ENCODE measurements at places on chromosomes 5 and 9.

GRCh38 chr5:137205231-137206027 is 293.7 kb downstream of the SPOCK1 start:
- no peak for DNase-seq

DNA sequence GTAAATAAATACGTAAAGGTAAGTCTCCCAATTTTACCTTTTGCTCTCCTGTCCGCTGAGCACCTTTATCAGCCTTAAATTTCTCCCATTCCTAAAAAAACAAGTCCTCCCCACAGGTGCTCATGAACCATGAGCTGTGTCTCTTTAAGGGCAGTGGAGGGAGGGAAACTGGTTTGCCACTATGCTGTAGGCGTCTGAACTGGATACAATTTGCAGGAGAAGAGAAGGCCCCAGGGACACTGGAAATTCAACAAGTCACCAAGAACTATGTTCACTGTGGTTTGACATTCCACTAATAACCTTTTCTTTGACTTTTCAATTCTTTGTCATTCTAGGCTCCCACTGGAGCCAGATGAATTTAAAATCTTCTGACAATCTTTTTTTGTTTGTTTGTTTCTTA is 72.2 kb downstream of the LHFPL2 start:
- no peak for DNase-seq

GRCh38 chr9:80320480-80320879 is 748.7 kb downstream of the TLE4 start:
- no peak for DNase-seq

GRCh38 chr9:135690836-135691570 is 8.3 kb downstream of the SOHLH1 start:
- DNase-seq, result no peak

DNA sequence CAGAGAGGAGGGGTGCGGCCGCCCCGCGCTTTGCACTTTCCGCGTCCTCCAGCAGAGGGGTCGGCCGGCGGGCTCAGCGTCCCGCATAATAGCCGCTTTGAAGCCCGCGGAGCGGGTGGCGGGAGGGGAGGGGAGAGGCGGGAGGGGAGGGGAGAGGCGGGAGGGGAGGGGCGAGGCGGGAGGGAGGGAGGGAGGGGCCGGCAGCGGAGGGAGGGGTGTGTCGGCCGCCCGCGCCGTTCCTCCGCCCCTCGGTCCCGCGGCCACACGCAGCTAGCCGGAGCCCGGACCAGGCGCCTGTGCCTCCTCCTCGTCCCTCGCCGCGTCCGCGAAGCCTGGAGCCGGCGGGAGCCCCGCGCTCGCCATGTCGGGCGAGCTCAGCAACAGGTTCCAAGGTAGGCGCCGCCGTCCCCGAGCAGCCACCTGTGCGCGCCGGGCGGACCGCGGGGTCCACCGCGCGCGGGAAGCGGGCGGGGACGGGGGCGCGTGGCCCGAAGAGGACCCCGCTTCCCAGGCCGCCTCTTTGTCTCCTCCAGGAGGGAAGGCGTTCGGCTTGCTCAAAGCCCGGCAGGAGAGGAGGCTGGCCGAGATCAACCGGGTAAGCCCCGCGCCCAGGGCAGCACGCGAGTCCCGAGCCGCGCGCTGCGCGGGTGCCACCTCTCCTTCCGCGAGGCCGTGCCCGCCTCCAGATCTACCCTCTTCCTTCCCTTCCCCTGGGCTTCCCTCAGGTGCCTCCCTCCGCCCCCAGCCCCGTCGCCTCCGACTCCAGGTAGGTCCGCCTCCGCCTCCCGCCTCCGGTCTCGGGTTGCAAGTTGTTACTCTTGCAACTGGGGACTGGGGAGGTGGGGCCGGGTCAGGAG is at the start of gene AIF1L:
TSS of gene AIF1L (plus strand) at position 263 of the 857 bp plus-strand sequence. CDS start at position 362, 99 bp downstream.
- peak; percentile 9 for DNase-seq

- DNase-seq, result peak; percentile 77
Measured at GRCh38 chr9:71909887-71910649, 925 bp downstream of the ABHD17B start.

GRCh38 chr9:79408200-79408599 is 163.6 kb upstream of the TLE4 start:
- no peak for DNase-seq

- DNase-seq, result peak; percentile 88
Measured at GRCh38 chr5:133962801-133963476, 5.5 kb downstream of the C5orf15 start.

DNA sequence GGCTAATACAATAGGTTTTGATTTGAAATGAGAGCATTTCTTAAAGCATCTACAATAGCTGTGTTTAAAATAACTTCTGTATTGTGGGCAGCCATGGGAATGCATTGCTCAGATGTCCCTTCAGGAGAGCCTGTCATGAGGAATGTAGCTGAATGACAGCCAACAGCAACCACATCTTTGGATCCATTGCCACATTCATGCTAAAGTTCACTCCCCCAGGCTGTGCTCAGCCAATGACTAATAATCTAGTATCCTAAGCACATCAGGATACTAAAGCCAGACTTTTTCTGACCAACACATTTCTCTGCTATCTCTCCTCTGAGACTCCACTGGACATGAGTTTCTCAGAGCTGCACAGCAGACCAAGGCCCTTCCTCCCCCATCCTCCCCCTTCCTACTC is 45.5 kb downstream of the HTR1A start:
- DNase-seq, result no peak

DNA sequence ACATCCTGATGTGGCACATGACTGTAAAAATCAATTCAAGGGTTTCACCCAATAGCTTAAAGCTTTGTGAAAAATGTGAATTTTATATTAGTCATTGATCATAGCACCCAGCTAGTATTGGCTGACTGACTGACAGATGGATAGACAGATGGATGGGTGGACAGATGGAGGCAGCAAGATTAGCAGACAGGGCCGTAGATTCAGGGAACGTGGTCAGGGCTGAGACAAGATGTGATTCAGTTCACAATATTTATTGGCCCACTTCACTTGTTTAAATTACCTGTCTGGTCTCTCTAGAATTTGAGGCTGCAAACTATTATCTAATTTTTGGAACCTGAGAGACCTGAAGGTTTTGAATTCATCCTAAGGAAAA is 12.0 kb upstream of the PCSK5 start:
- DNase-seq, result no peak

GRCh38 chr9:137037035-137037434 is 5.1 kb upstream of the FUT7 start:
- DNase-seq, result no peak

- DNase-seq, result no peak
Measured at GRCh38 chr9:133578524-133579441, 30.4 kb downstream of the FAM163B start.

GRCh38 chr9:137478962-137479861 is 20.1 kb upstream of the NSMF start:
- DNase-seq, result no peak

DNA sequence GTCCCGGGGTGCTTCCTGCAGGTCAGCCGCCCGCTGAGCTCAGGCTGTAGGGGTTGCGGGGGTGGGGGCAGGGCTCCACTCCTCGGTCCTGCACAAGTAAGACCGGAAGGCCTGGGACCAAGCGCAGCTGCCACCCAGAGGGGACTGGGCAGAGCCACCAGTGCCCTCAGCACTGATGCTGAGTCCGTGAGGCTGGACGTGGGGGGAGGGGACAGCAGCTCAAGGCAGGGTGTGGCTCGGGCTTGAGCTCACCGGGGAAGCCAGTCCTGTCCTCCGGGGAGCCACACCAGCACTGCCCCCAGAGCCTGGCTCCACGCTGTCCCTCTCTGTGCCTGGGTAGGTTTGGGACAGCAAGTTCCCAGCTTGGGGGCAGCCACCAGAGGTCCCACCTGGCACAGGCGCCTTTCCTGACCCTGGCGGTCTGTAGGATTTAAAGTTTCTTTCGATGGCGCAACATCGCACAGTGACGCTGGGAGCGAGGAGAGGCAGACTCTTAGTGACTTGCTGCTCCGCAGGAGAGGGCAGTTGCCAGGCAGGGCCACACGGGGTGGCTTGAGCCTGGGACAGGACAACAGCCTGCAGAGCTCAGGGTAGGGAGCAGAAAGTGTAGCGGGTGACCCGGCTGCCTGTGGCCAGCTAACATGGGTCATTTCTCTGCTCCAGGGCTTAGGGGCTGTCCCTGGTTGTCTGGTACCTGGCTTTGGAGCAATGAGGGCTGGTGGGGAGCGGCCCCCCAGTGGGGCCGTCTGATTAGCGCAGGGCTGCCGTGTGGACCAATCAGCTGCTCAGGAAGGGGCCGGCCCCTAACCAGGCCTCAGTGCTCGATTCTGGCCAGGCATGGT is 5.7 kb downstream of the LCN1 start:
- no peak for DNase-seq

- DNase-seq, result peak; percentile 50
Measured at GRCh38 chr9:27535701-27536118, 6.1 kb upstream of the MOB3B start.

GRCh38 chr5:34842554-34842953 is 3.6 kb downstream of the TTC23L start:
- DNase-seq, result no peak

GRCh38 chr5:78573318-78573717 is 75.3 kb downstream of the LHFPL2 start:
- no peak for DNase-seq

DNA sequence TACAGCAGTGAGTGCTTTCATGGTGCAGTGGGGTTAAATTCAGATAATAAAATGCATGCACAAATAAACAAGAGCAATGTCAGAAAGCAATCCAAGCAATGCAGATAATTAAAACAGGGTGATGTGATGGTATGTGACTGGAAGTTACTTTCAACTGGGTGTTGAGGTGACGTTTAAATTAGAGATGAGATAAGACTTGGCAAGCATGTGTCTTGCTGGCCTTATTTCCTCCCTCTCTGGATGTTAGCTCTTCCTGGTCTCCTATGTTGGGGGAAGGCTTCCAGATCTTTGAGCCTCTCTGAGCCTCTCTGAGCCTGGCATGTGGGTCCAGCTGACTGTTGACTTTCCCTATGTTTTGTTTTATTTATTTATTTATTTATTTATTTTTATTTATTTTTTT is 54.4 kb downstream of the DOCK2 start:
- DNase-seq, result no peak

DNA sequence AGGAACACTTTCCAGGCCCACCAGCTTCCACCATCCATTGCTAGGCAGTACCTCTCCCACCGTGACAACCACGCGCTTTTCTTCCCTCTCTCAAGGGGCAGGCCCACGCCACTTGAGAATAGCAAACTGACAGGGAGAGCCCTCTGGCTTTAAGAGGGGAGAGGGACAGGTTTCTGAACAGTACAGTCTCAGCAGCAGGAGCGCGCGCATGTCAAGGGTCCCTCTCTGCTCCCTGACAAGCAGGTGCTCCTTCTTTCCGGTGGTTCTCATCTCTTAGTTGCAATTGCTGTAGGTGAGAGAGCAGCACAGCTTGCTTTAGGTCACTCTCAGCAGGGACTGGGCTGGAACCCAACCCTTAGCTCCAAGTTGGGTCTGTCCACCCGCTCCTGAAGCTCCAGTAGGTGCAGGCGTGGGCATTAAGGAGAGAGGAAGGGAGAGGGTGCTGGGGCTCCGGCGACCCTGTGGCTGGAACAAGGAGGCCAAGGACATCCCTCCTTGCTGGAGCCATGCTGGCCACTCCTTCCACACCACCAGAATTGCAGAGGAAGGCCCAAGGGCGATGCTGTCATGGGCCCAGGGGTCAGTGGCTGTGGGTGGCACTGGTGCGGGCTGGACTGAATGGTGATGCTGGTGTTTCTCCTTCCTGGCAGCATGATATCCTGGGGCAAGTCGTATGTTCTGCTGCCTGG is 9.0 kb upstream of the PHF2 start:
- peak; percentile 25 for DNase-seq

DNA sequence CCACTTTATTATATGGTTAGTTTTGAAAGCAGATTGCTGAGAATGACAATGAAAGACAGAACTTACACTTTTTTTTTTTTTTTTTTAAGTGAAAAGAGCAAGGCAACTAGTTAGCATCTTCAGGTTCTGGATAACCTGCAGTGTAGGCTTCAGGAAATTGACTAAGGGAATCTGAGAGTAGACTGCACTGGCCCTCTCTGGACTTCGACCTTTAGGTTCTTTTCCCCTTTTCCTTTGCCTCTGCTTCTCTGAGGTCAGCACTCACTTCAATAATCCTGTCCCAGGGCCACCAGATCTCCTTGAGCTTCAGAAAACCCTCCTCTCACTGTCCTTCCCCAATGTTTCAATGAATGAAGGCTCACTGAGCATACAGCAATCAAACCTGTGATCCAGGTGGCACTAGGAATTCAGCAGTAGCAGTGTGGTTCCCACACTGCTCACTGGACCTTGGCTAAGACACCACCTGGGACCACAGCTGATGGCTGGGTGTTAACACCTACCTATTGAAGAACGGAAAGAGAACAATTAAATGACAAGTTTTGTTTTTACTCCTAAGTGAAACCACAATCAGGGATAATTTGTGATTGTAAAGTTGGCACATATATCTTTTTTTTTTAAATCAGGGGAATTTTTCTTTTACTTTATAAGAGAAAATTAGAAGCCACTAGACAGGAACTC is 85.8 kb upstream of the IL6ST start:
- no peak for DNase-seq

GRCh38 chr9:131622523-131622922 is 77.2 kb downstream of the PRRT1B start:
- peak; percentile 8 for DNase-seq

DNA sequence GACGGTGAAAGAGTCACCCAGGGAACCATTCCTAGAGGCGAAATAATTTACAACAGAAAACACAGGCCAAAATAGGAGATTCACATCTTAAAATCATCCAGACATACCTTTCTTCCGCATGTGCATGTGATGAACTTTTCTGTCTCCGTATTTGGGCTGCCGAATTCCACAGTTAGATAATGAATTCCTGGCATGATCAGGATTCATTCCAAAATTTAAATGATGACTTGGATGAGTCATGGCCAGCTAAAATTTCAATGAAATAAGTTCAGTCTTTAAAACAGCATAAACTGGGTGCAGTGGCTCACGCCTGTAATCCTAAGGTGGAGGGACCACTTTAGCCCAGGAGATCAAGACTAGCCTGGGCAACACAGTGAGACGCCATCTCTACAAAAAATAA is 82.7 kb downstream of the DROSHA start:
- no peak for DNase-seq

- no peak for DNase-seq
Measured at GRCh38 chr9:84691634-84692033, 22.1 kb downstream of the NTRK2 start.

DNA sequence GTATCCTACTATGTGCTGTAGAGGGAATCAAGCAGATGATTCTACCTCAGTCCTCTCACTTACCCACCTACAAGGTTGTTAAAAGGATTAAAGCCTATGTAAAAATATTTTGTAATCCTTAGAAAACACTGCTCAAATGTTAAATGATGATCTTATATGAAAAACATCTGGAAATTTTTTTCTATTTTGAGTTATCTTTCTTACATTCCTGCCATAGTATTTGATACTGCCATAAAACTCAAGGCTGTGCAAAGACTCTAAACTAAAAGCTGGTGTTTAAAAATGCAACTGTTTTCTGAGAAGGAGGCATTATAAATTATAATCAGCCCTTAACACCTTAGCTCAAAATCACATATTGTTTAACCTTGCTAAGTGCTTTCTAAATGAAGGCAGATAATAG is 474.2 kb downstream of the PRELID2 start:
- DNase-seq, result no peak

Data from OCI-M1 (cell line).